Activated CD4-positive, alpha-beta T cell treated with anti-CD3 and anti-CD28 coated beads, Interleukin-2, amount 50 U/mL, for 48 hours (primary cell): ENCODE measurements at places on chromosomes 2 and 18.

DNA sequence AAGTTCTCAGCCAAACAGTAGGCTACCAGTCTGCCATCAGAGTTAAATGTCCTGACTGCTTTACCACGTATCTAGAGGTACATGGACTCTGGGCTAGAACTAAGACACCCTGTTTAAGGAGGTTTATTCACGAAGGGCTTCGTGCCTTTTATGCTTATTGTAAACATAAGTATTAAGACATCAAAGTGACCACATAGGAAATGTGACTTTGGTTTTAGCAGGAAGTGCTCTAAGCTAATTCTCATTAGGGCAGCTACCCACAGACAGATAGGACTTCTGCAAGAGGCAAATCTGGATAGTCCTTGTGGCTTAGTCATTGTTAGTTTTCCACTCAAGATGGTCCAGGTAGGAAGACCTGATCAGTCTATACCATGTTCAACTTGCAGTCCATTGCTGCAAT, 233.3 kb upstream of the MGAT5 start:
- no peak for DNase-seq

DNA sequence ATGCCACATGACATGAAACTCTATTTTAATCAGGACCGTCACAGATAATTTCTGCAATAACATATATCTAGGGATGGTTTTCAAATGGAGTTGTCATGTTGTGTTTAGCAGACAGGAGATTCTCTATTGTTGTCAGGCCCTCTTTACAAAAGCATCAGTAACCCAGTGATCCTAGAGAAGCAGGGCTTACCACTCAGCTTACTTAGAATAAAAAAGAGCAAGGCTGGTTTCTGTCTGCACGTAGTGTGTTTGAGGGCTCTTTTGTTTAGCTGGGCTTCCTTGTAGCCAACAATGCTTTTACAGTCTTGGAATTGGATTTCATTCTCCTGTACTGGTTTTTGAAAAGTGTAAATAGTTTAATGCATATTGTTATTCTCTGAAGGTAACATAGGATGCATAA, 210.5 kb upstream of the NRP2 start:
- no peak for DNase-seq

DNA sequence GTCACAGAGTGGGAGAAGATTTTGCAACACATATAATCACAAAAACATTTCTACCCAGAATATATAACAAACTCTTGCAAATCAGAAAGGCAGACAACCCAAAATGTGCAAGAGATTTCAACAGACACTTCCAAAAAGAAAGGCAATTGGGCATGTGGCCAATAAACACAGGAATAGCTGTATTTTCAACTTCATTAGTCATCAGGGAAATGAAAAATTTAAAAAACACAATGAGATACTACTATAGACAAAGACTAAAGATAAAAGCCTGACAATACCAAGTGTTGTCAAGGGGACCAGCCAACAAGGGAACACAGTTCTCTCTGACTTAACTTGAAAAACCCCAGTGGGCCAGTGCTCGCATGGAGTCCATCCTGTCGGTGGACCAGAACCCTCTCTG, 40.5 kb downstream of the MTHFD2 start:
- DNase-seq, result no peak

DNA sequence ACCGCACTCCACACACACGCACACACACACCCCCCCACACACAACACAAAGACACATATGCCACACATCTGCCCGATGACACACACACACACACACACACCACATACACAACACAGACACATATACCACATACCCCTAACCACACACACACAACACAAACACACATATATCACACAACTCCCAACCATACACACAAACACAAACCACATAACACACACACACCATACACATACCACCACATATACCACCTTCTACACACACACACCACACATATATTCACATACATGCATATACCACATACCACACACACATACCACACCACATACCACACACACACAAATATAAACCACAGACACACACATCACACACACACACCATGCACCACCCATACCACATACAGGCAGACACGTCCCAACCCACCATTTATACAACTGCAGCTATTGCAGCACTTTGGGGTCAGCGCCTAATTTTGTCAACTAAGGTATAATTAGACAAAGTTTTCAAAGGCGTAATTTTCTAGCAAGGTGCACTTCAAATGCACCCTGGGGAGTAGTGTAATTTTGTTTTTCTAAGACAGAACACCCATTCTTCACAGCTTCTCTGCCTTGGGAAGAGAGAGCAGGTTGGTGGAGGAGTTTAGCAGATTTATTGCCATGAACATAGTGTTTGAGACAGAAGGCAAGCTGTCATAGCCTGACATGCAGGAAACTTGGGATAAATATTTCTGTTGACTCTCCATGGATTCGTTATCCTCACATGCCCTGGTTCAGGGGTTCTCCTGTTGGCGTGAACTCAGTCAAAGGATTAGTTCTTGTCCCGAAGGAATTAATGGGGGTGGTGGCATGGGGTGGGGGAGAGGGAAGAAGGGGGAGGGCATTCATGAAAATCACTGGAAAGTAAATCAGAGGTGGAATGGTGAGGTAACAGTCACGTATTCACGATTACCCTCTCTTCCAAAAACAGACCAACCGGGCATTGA, 416.1 kb downstream of the LPIN1 start:
- no peak for DNase-seq

- no peak for DNase-seq
Observed at GRCh38 chr2:52269696-52270485, 1238.0 kb upstream of the NRXN1 start.

DNA sequence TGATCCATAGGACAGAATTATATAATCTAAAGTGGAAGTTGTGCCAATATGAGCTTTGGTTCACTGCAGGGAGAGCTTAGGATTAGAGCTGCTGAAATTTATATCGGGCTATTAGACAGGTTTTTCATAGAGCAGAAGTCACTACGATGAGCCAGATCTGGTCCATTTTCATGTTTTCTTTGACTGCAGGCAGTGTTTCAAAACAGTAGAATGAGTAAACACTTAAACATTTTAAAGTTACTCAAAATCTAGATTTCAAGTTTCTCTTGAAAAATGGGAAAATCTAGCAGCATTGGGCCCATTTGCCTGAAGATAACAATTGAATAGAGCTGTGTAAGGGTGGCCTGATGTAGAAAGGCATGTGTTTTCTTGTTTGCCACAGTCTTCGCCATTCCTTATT, 14.5 kb upstream of the ADAM23 start:
- no peak for DNase-seq
